ENCODE measurements at places on chromosomes 3 and 15. TPM values are rescaled to one million over a fixed set of nuclear protein-coding genes. Genes with fewer than 3 reads are reported as not detected.

EPB42 gene
- total RNA-seq: not detected

RTF1 gene
- 41.6 TPM for total RNA-seq

CCR8 gene
- not detected for total RNA-seq

PSTPIP1 gene
- 86.7 TPM for total RNA-seq

GRM7 gene
- total RNA-seq: not detected

RASGRP1 gene
- 58.2 TPM for total RNA-seq

ADPRH gene
- 0.52 TPM for total RNA-seq

CAV3 gene
- not detected for total RNA-seq

CLDN18 gene
- not detected for total RNA-seq

LRRC49 gene
- not detected for total RNA-seq

HERC2 gene
- 25.4 TPM for total RNA-seq

GBE1 gene
- 5.9 TPM for total RNA-seq

PPIP5K1 gene
- total RNA-seq: 22.3 TPM

Measured in CD8-positive, alpha-beta T cell (primary cell).